ENCODE measurements at places on chromosomes 1 and 21.

DNA sequence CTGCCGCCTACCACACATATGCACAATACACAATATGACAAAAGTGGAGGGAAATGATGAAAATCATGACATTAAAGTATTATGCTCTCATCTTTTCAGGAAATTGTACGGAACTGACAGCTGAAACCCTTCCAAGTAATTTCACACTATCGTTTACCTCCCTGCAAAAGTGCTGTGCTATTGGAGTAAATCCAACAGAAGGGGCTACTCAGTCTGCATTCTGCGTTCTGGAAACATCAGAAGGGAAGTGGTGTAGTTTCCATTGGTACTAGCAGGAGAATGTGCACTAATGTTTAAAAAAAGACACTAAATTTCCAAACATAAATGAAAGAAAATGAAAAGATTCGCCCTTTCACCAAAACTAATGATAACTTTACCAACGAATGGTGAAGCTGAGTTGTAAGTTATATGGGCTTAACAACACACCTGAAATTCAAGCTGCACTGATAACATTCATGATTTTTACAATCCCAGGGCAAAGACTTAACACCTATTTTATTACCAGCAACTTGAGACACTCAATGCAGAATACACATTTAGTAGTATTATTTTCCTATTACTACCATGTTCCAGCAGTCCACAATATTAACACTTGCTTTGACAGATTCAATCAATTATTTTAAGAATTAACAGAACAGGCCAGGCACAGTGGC is 3.2 kb downstream of the DENND1B start:
- DNase-seq, result no peak

DNA sequence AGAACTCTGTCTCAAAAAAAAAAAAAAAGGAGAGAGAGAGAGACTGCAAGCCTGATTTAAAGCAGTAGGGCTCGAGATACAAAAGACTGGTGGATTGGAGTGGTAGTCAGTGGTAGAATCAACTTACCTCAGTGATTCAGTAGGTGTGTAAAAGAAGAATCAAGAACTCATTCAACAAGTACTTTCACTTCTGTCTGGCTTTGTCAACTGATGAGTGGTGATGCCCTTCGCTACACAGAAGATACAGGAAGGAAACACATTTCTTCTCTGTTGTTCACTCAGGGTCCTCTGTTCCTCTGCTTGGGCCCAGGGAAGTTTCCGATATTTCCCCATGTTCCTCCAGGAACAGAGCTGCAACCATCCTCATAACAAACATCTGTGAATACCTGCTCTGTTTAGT is 68.6 kb upstream of the COG2 start:
- no peak for DNase-seq

- no peak for DNase-seq
These were observed 32.6 kb downstream of the TNFRSF8 start for GRCh38 chr1:12095452-12096263.

DNA sequence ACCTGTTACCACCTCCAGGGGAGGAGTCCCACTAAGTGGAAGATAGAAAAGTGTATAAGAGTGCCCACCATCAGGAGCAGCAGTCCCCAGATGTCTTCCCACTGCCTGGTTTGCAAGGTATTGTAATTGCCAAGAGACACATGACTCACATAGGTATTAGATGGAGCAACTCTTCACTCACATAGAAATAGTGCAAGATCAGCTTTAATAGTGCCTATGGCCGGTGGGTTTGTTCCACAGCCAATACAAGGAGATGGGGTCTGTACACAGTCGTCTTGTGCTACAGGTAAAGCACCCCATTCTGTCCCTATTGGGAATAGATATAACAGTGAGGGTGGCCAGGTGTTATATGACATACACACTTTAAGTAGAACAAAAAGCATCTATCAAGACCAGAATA is 18.6 kb upstream of the GBP5 start:
- DNase-seq, result no peak

DNA sequence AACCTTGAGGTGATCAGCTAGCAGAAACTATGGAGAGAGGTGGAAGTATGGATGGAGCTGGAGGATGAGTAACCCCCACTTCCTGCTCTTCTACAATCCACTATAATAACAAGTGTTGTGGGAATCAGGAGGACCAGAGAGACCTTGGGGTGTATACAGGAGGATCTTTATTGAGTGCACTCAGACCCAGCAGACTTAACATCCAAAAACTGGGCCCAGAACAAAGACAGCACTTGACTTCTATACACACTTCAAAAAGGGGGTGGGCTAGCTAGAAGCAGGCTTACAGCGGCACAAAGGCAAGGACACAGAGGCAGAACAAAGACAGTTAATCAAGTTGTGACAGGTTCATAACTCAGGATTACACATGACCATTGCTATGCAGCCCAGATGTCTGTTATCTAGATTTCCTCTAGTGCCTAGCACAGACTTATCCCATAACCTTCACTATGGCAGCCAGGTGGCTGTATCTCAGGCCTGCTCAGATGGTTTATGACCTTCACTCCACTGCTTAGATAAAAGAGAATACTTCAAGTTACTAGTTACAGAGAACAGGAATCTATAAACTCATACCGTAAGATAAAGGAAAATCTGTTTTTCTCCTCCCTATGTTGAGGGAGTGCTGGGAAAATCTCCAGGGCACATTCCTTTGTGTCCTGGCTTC is 36.1 kb upstream of the PADI2 start:
- DNase-seq, result no peak

GRCh38 chr1:20262810-20263534 is 27.7 kb upstream of the VWA5B1 start:
- DNase-seq, result peak; percentile 17

- DNase-seq, result no peak
These were observed 30.4 kb downstream of the WNT9A start for GRCh38 chr1:227917081-227917950.

GRCh38 chr1:76110666-76111065 is 36.1 kb downstream of the ST6GALNAC3 start:
- no peak for DNase-seq

GRCh38 chr1:59394706-59395425 is 98.0 kb downstream of the FGGY start:
- DNase-seq, result no peak

GRCh38 chr1:216721062-216721461 is 2.2 kb downstream of the ESRRG start:
- DNase-seq, result no peak

DNA sequence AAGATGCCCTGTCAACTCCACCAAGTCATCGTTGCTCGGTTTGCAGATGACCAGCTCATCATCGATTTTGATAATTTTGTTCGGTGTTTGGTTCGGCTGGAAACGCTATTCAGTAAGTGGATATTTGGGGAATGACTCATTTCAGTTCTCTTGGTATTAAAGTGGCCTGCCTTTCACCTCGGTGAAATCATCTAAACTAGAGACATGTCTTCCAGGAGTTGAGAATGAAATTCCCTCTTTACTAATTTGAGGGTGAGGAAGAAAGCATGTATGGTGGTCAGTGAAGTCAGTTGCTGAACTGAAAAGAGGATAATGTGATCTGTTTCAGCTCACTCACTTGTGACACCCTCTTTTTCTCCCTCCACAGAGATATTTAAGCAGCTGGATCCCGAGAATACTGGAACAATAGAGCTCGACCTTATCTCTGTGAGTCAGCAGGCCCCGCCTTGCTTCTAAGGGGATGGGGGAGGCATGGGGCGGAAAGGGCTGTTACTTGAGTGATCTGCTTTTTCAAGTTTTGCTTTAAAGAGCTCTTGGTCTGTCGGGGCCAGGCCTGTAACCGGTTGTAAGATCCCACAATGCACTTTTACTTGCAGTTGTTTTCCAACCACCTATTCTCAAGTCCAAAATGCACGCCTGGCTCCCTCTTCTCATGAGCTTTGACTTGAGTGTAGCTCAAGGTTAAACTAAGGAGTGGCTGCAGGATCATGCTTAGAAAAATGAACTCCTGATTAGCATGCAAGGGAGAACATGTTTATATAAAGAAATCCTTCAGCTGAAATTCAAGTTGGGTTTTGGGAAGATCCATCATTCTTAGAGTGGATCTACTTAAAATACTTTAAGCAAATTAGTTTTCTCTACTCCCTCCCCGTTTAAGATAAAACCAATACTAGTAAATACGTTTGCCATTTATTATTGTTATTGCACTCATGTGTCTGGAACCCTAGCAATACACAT is 59.8 kb downstream of the CAPN2 start:
- no peak for DNase-seq

- DNase-seq, result no peak
These were observed 278.2 kb upstream of the C1orf105 start for GRCh38 chr1:172142324-172142723.

DNA sequence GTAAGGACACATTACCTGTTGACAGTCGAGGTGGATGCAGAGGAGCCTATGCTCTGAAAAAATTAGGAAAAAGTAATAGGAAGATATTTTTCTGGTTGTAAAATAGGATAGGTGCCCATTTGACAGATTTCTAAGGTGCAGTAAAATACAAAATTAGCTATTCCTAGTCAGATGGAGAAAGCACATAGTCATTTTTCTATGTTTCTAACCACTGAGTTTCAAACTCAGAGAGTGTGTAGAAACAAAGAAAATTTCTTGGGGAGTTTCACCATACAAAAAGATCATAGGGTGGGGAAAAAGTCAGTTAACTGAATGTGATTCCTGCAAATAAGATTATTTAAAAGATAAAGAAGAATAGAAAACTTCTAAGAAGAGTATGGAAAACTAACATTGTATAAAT is 666.9 kb downstream of the KCNT2 start:
- DNase-seq, result no peak

- no peak for DNase-seq
These were observed 8.1 kb upstream of the CMPK1 start for GRCh38 chr1:47325528-47325927.
